ENCODE measurements at places on chromosomes 7 and 10.

DNA sequence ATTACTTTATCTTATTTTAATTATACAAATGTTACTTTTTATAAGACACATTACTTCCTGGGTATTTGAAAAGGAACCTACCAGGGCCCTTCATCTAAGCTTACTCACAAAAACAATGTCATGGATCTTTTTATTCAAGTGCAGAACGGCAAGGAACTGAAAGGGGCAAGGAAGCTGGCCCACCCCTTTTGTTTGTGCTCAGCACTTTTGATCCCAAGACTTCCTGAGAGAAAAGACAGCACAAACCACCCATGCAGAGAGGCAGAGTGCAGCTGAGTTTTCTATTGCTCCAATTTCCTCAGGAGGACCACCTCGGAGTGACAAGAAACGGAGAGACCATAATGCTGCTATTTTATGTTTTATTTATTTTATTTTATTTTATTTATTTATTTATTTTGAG is 232.0 kb upstream of the NRP1 start:
- DNase-seq: no peak

DNA sequence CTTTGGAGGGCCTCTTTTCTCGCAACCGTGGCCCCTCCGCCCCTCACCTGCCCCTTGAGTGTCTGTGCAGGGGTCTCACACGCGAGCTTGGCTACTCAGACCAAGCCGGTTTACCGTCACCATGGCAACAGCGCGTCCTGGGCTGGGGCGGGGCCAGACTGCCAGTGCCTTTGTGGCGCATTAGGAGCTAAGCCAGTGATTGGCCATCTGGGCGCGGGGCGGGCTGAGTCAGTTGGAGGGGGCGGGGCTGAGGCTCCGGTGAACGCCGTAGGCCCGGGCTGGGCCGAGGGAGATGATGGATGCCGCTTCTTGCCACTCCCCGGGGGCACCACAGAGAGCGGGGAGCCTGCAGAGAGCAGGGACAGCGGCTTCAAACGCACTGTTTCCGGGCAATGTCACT is 48.7 kb upstream of the FXYD4 start:
- peak; percentile 93 for DNase-seq

GRCh38 chr7:110375068-110375467 is 715.9 kb upstream of the LRRN3 start:
- DNase-seq: no peak

DNA sequence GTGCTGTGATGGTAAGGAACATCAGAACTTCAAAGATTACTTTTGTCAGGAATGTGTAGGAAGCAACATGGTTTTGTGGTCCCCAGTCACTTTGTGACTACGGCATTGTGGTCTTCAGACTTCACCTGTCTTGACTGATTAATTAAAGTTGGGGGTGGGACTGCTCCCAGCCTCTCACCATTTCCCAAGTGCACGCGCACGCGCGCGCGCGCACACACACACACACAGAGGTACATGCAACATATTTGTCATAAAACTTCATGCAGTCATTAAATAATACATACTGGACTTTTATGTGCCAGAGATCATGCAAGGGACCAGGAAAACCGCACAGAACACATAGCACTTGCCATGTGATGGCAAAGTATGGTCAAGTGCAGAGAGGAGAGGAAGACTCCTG is 181.2 kb downstream of the EVX1 start:
- no peak for DNase-seq

DNA sequence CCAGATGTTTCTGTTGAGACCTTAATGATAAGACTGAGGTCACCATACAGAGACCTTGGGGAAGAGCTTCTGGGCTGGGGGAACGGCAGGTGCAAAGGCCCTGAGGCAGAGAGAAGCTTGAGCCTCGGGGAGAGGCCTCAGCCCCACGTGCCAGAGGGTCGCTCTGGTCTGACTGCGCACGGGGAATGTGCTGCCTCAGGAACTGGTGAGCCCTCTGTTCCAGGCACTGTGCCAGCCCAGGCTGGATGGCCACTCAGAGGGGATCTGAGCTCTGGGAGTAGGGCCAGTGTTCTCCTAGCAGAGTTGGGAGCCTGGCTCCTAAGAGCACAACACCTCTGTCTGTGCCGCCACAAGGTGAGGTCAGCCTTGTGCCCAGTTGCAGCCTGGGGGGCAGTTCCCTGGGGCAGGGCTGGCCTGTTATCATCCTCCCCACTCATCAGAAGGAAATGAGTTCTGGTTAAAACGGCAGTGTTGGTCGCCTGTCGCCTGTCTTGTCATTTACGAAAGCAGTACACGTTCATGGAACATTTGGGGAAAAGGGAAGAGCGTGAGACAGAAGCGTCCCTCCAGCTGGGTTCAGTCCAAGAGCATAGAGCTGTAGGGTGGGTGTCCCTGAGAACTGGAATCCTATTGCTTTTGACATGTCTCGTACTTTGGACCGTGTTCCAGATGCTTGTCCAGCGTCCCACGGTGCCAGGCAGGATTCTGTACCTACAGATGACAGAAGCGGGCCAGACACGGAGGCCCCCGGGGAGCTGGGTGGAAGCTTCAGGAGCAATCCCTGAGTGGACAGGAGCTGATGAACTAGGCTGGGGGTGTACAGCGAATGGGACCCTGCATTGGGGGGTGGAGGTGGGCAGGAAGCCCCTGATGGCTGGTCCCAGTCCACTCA is 4.3 kb downstream of the TTYH3 start:
- DNase-seq: no peak

DNA sequence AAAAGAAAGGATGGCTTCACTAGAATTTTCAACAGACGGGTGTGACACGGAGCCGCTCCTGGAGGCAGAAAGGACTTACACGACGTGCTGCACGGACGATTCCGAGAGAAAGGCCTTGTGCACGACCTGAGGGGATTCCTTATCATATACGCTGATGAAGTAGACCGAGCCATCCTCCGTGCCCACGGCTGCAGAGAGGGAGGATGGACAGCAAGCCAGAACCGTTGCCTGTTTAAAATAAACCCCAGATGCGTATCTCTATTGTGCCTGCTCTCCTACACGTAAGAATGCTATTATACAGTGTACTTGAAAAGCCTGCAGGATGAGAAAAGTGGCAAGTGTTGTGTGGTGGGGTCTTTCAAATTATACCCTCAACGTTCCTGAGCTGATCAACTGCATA is 38.4 kb downstream of the CFAP43 start:
- no peak for DNase-seq

- no peak for DNase-seq
Observed at GRCh38 chr7:143245123-143245522, 18.1 kb upstream of the GSTK1 start.

DNA sequence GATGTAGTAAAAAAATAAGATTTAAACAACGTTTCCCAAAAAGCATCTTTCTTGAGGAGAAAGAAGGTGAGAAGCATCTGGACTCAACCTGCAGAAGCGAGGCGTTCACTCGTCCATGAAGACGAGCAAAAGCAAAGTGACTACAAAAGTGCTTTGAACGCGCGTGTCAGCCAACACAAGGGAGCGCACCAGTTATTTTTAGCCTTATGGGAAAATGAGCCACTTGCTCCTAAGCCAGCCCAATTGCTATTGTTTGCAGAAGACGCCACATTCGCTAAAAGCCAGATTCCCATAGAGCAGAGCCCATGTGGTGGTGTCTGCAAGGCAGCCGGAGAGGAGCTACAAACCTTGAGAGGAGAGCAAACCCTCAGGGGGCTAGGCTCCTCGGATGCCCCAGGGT is 122.5 kb downstream of the FAM53B start:
- no peak for DNase-seq

DNA sequence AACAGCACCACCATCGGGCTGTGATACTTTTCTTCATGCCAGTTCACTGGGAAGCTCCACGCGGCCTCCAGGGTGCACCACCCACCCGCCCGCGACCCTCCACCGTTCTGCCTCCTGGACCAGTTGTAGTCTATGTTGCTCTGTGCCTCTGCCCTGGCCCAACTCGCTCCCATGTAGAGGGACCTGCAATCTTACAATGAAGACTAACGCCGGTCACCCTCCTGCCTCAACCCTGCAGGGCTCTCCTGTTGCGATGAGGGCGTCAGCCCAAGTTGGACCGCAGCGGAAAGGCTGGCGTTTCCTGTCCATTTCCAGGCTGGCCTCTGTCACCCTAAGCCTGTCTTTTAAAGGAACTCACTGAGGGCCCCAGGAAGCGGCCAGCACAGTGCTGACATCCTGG is 34.9 kb downstream of the IL15RA start:
- DNase-seq: no peak

DNA sequence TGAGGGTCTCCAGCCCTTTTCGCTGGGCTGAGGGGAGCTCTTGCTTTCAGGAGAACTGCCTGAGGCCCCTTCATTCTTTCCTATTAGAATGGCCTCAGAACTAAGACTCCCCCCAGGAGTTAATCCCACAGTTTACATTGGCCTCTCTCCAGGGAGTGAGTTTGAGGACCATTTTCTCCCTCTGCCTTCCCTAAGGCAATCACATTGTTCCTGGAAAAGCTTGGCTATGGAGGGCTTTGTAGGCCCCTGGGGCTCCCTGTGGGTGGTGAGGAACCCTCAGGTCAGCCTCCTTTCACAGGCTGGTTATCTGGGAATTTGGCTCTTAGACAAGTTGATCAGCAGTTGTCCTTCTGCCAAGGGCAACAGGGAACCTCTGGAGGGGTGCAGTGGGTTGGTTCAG is 343.7 kb downstream of the RPS24 start:
- DNase-seq: no peak

DNA sequence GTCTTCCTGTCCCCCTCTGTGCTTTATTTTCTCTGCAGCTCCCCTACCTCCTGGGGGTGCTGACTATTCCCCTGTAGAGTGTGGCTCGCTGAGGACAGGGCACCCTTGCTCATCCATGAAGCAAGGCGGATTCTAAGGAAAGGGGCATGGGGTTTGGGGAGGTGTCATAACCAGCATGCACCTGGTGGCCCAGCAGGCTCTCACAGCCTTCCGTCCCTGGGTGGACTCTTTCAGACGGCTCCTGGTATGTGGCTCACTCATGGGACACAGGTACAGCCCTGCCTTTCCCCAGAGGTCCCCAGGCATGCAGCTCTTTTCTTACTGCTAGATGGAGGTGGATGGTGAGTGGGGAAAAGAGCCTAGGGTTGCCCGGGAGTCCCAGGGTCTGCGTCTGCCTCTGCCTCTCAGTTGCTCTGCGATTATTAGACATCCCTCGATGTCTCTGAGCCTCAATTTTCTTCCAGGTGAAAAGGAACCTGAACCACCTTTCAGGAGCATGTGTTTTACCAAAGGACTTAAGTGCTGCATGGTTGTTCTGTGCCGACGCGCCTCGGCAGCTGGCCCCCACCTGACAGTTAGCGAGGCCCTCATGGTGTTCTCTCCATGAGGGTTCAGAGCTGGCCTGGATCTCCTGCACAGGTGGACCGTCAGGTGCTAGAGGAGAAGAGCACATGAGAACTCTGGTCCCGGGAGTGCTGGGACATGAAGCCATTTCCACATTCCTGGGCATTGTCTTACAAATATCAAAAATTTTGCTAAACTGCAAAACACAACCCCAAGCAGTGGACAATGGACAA is 172.5 kb upstream of the SHH start:
- DNase-seq: no peak

- DNase-seq: no peak
Observed at GRCh38 chr7:99363286-99363685, 11.2 kb upstream of the ARPC1B start.

- no peak for DNase-seq
Observed at GRCh38 chr7:45007106-45007505, 7.1 kb downstream of the CCM2 start.

GRCh38 chr7:43636093-43636492 is 53.2 kb downstream of the STK17A start:
- DNase-seq: no peak

DNA sequence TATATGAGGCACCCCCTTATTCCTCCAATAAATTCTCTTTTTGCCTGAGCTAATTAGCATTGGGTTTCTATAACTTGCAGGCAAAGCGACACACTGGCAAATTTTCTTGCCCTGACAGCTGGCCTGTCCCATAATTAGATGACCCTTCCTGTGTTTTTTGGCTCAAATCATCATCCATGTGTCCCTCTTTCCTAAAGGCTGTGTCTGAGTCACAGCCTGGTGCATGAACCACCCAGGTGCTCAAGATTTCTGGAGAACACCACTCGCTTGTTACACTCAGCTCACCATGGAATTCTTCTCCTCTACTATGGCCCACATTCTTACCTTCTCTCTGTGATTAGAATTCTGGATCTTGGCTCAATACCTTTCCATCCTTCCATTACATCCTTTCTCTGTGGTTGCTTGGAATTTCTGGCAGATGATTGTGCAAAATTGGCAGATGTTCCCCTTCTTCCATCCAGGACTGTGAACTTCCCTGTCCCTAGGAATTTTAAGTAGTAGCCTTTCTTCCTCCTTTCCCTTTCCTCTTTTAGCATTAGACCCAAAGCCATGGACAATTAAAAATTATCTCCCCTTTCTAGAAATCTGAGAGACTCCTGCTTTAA is 116.0 kb upstream of the ANKRD1 start:
- no peak for DNase-seq

- DNase-seq: no peak
Observed at GRCh38 chr7:74074770-74075169, 8.8 kb upstream of the LIMK1 start.

DNA sequence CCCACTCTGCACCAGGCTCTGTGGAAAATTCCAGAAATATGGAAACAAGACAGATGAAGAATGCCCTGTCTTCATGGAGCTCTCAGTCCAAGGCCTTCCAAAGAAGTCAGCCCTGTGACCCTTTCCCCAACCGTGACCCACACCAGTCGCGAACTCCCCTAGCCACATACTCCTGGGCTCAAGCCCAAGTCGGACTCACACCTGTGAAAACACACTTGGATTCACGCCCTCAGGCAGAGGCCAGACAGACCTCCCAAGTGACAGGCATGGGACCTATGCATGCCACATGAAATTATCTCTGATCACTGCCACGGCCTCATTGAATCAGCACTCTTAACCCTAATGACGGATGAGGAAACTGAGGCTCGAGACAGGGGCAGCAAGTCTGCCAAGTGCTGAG is 42.5 kb downstream of the ZCCHC24 start:
- no peak for DNase-seq

- no peak for DNase-seq
Observed at GRCh38 chr10:132375795-132376297, 21.2 kb upstream of the PWWP2B start.

DNA sequence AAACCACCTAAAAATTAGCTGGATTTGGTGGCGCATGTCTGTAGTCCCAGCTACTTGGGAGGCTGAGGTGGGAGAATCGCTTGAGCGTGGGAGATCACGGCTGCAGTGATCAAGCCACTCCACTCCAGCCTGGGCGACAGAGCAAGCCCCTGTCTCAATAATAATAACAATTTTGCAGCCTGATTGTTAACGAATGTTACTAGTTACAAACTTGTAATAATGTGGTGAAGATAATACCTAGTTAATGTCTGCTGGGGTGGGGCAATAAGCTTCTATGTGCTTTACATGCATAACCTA is 1.2 kb upstream of the ATAD1 start:
- no peak for DNase-seq

Measured in activated CD4-positive, alpha-beta T cell treated with anti-CD3 and anti-CD28 coated beads for 36 hours (primary cell).